ENCODE measurements at places on chromosomes 2 and 18. TPM values are rescaled to one million over a fixed set of nuclear protein-coding genes. Genes with fewer than 3 reads are reported as not detected.
A peak's percentile ranks its signal among the peaks of the same experiment; 100 is the strongest.

GRCh38 chr2:211157856-211158463 is 601.6 kb downstream of the CPS1 start:
- no peaks in the 10 kb centered on the region for H3K4me1 ChIP-seq
- H3K4me3 ChIP-seq = no peak overlapping the region
- DNase-seq = no peak
- no peaks in the 10 kb centered on the region for H3K27me3 ChIP-seq
- no peaks in the 10 kb centered on the region for H3K36me3 ChIP-seq
- H3K27ac ChIP-seq = no peak overlapping the region

GRCh38 chr2:16464641-16465040 is 201.0 kb downstream of the CYRIA start:
- DNase-seq = no peak
- H3K36me3 ChIP-seq = no peaks in the 10 kb centered on the region
- no peaks in the 10 kb centered on the region for H3K27me3 ChIP-seq
- H3K4me1 ChIP-seq = no peaks in the 10 kb centered on the region
- no peak overlapping the region for H3K4me3 ChIP-seq

The QPCT gene
- total RNA-seq = 6.4 TPM

The CYS1 gene
- total RNA-seq = 1.0 TPM

The ANKRD30B gene
- total RNA-seq = not detected

DNA sequence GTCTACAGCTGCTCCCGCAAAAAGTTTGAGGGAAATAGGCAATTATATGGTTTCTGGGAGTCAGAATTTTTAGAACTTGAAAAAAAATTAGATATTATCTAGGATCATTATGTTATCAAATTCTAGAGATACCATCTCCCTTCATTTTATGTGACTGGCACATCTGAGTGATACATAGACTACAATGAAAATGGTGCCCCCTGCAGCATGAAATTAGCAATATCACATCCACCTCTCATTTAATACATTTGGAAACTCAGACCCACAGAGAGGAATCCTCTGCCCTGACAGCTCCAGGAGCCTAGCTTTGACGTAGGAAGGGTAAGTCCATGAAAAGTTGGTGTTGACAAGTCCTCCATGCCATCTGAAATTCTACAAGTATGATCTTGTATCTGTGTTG is 381.6 kb downstream of the SUCLG1 start:
- H3K27me3 ChIP-seq = no peaks in the 10 kb centered on the region
- no peaks in the 10 kb centered on the region for H3K36me3 ChIP-seq
- no peak overlapping the region for H3K4me3 ChIP-seq
- no peak overlapping the region for H3K27ac ChIP-seq
- H3K4me1 ChIP-seq = no peaks in the 10 kb centered on the region

DNA sequence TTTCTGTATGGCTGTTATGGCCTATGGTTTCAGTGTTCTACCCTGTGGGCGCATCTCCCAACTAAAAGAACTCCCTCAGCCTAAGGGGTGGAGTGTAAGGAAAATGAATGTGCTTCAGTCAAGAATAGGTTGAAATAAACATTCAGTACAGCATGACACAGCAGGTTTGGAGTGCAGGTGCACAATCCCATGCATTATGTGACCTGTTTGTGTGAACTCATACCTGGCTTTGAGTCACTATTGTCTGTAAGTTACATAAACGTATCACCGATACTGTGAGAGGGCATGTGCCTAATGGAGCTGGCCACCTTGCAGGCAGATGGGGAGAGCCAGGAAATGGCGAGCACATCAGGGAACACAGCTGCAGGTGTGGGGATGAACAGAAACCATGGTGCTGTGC is 216.0 kb downstream of the DSEL start:
- no peak overlapping the region for H3K27ac ChIP-seq
- no peak overlapping the region for H3K4me3 ChIP-seq
- no peaks in the 10 kb centered on the region for H3K27me3 ChIP-seq

DNA sequence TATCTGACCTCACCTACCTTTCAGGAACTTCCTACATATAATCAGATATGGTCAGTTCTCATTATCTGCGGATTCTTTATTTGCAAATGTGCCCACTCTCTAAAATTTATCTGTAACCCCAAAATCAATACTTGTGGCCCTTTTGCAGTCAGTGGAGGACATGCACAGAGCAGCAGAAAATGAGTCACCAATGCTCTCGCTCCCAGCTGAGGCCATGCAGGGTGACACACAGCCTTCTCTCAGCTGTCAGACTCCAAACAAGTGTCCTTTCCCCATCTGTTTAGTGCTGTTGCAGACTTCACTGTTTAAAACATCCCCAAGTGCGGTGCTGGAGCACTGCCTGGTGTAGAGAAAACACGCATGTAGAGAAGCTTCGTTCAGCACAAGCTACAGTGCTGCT is 171.9 kb upstream of the SALL3 start:
- no peak overlapping the region for H3K27ac ChIP-seq
- no peak for DNase-seq
- no peaks in the 10 kb centered on the region for H3K27me3 ChIP-seq
- no peaks in the 10 kb centered on the region for H3K4me1 ChIP-seq

- no peak overlapping the region for H3K4me3 ChIP-seq
- no peak for DNase-seq
- H3K27me3 ChIP-seq = no peaks in the 10 kb centered on the region
- H3K27ac ChIP-seq = no peak overlapping the region
Observed at GRCh38 chr2:236291911-236292310, 27.7 kb upstream of the ASB18 start.

GRCh38 chr2:119338826-119339561 is 27.6 kb downstream of the C2orf76 start:
- H3K27me3 ChIP-seq = no peaks in the 10 kb centered on the region
- H3K4me3 ChIP-seq = no peak overlapping the region
- no peaks in the 10 kb centered on the region for H3K36me3 ChIP-seq
- peak; percentile 60 for DNase-seq

The XIRP2 gene
- not detected for total RNA-seq

DNA sequence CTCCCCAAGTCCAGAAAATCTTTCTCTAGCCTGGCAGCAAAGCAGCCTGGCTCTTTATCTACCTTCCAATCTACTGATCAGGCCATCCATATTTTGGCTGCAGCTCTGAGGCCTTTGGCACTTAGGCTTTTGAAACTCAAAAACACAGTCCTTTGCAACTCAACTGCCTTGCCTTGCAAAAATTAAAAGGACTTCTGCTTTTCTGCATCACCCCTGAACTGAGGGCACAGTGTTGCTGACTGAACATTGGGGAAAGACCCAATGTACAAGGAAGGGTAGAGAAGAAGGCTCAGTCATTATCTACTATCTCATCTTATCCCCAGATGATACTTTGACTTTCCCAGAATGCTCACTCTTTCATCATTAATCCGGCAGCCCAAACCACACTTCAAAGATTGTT is 625.5 kb downstream of the ARHGAP15 start:
- no peak for DNase-seq
- H3K27ac ChIP-seq = no peak overlapping the region
- H3K4me1 ChIP-seq = no peaks in the 10 kb centered on the region
- H3K27me3 ChIP-seq = no peaks in the 10 kb centered on the region
- no peaks in the 10 kb centered on the region for H3K36me3 ChIP-seq

- H3K4me1 ChIP-seq = peaks cover 16% of the 10 kb centered on the region
- no peak overlapping the region for H3K27ac ChIP-seq
- no peaks in the 10 kb centered on the region for H3K27me3 ChIP-seq
- no peak overlapping the region for H3K4me3 ChIP-seq
Observed at GRCh38 chr2:8328217-8328616, 353.6 kb upstream of the ID2 start.

GRCh38 chr2:95022309-95023221 is 2.9 kb upstream of the MAL start:
- H3K4me3 ChIP-seq = no peak overlapping the region
- no peaks in the 10 kb centered on the region for H3K27me3 ChIP-seq
- H3K27ac ChIP-seq = no peak overlapping the region
- H3K36me3 ChIP-seq = no peaks in the 10 kb centered on the region

DNA sequence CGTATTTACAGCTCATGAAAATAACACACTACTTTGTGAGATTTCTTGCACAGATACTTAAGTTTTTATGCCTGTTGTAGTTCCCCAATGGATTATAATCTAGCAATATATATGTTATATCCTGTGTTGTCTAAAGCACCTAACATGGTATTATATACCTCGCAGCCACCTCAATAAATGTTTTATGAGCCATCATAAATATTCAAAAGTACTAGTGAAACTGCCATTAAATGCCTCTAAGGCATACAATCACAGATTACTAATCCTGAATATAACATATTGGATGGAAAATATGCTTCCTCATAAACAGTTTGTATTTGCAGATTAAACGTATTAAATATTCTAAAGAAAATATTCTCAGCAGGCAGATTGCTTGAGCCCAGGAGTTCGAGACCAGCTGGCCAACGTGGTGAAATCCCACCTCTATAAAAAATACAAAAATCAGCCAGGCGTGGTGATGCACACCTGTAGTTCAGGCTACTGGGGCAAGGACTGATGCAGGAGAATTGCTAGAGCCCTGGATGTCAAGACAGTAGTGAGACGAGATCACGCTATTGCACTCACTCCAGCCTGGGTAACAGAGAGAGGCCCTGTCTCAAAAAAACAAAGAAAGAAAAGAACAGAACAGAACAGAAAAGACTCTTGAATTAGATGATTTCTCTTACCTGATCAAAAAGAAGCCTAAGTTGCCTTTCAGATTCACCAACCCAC is 64.1 kb downstream of the ATAD2B start:
- H3K4me1 ChIP-seq = no peaks in the 10 kb centered on the region
- no peak for DNase-seq
- H3K27me3 ChIP-seq = no peaks in the 10 kb centered on the region
- H3K36me3 ChIP-seq = peaks cover 9% of the 10 kb centered on the region
- H3K27ac ChIP-seq = no peak overlapping the region

GRCh38 chr18:22412176-22412911 is 5.4 kb downstream of the CTAGE1 start:
- no peaks in the 10 kb centered on the region for H3K27me3 ChIP-seq
- no peak overlapping the region for H3K4me3 ChIP-seq
- DNase-seq = no peak
- no peaks in the 10 kb centered on the region for H3K36me3 ChIP-seq

- no peak overlapping the region for H3K27ac ChIP-seq
- H3K27me3 ChIP-seq = no peaks in the 10 kb centered on the region
- no peaks in the 10 kb centered on the region for H3K4me1 ChIP-seq
- no peak for DNase-seq
- no peaks in the 10 kb centered on the region for H3K36me3 ChIP-seq
Observed at GRCh38 chr2:239564587-239564986, 163.8 kb upstream of the HDAC4 start.

DNA sequence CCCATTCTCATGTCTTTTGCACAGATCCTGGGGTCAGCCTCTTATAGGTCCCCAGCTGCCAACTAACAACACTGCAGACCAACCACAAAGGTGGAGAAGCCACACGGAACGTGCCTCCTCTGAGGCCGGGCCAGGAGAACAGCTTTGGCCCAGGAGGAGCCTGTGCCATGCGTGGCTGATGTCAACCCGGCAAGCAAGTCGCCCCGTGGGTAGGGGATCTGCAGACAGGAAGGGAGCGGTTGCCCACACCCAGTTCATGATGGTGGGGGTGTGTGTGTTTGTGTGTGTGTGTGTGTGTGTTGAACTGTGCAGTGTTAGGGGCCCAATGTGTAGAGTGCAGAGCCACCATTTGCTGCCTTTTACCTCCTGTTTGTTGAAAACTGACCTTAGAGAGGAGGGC is 2.4 kb upstream of the CLEC4F start:
- no peak for DNase-seq
- H3K36me3 ChIP-seq = no peaks in the 10 kb centered on the region
- H3K4me3 ChIP-seq = no peak overlapping the region
- no peak overlapping the region for H3K27ac ChIP-seq
- H3K27me3 ChIP-seq = no peaks in the 10 kb centered on the region

The CDK5R2 gene
- not detected for total RNA-seq

DNA sequence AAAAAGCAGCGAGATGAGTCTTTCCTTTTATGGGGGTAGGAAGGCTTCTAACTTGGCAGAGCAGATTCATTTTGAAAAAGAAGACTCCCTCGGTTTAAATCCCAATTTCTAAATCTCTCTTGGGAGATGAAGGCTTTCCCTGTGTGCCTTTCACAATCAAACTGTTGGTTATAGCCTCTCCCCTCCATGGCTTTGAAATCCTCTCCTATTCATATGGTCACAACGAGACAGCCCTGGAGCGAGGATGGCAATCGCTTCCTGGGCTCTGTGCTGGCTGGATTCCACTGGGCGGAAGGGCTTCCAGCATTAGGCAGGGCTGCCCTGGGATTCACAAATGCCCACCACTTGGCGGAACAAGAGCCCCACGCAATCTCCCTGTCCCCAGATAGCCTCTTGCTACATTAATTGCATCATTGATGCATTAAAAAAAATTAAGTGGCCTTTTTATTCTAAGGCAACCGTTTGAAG is 1.6 kb downstream of the CAVIN2 start:
- H3K4me3 ChIP-seq = peak overlapping the region; percentile 68
- no peaks in the 10 kb centered on the region for H3K27me3 ChIP-seq
- H3K4me1 ChIP-seq = peaks cover 18% of the 10 kb centered on the region
- no peaks in the 10 kb centered on the region for H3K36me3 ChIP-seq
- H3K27ac ChIP-seq = peak overlapping the region; percentile 89

DNA sequence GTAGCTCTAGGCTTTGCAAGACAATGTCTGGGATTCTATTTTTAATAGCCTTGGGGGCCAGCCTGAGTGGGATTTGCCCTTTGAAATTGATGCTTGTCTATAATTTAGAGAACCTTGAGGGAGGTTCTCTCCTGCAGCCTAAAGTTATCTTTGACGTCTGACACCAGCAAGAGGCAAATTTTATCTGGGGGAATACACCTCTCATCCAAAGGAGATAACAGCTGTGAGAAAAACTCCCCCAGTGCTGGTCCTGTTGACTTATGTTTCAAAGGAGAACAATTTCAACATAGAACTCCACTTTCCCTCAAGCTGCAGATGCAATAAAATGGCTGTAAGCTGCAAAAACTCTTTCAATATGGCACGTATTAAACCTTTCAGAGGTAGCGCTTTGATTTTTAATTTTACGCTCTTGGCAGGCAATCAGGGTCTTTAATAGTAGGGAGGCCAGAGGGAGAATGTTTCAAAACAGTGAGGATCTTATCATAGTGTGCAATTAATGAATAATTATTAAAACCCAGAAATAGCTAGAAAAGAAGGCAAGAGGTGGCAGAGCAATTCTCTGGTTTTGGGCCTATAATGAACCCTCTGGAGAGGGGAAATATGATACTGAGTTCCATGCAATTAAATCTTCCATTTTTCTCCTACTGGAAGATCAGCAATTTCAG is 62.4 kb downstream of the LYPD1 start:
- H3K36me3 ChIP-seq = no peaks in the 10 kb centered on the region
- no peak overlapping the region for H3K4me3 ChIP-seq
- no peak overlapping the region for H3K27ac ChIP-seq
- DNase-seq = no peak

DNA sequence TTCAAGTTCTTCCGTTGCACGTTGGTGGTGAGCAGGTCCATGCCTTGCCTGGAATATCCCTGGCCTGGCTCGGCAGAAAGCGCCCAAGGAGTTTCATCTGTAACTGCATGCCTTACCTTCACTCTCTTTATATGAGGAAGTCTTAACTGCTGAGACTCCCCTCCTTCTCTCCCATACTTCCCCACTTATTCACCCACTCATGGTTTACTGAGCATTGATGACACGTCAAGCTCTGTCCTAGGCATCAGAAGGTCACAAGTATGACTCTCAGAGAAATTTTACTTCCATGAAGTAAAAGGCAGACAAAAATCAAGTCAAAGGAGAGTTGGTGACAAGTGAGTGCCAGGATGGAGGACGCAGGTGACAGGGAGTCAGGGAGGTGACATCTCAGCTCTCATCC is 68.2 kb downstream of the TBC1D8 start:
- H3K4me3 ChIP-seq = no peak overlapping the region
- H3K4me1 ChIP-seq = peaks cover 5% of the 10 kb centered on the region
- no peaks in the 10 kb centered on the region for H3K36me3 ChIP-seq

The CNGA3 gene
- total RNA-seq = not detected

The SNED1 gene
- total RNA-seq = 189 TPM

GRCh38 chr2:28666496-28667184 is 85.0 kb upstream of the PPP1CB start:
- no peaks in the 10 kb centered on the region for H3K36me3 ChIP-seq
- no peaks in the 10 kb centered on the region for H3K27me3 ChIP-seq
- H3K4me1 ChIP-seq = peaks cover 16% of the 10 kb centered on the region
- H3K4me3 ChIP-seq = no peak overlapping the region
- H3K27ac ChIP-seq = no peak overlapping the region

Measured in upper lobe of left lung (tissue), 6 donors.